ENCODE measurements at places on chromosomes 13 and 19.
A peak's percentile ranks its signal among the peaks of the same experiment; 100 is the strongest.

DNA sequence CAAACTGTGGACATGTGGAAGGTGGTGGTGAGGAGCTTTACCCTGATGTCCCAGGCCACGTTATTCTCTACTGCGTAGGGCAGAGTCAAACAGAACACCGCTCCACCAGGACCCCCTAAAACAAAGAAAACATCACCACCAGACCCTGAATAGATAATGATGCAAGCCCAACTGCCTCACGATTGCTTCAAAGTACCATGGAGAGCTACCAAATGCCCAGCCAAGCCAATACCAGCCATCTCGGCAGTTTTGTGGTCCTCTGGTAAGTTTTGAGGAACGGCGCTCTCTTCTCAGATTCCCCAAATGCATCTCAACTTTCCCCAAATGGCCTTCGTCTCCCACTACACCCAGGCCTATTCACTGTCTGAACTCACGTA is 5.6 kb downstream of the RANBP3 start:
- DNase-seq: no peak

- DNase-seq: no peak
Measured at GRCh38 chr13:97386801-97387484, 47.0 kb upstream of the RAP2A start.

DNA sequence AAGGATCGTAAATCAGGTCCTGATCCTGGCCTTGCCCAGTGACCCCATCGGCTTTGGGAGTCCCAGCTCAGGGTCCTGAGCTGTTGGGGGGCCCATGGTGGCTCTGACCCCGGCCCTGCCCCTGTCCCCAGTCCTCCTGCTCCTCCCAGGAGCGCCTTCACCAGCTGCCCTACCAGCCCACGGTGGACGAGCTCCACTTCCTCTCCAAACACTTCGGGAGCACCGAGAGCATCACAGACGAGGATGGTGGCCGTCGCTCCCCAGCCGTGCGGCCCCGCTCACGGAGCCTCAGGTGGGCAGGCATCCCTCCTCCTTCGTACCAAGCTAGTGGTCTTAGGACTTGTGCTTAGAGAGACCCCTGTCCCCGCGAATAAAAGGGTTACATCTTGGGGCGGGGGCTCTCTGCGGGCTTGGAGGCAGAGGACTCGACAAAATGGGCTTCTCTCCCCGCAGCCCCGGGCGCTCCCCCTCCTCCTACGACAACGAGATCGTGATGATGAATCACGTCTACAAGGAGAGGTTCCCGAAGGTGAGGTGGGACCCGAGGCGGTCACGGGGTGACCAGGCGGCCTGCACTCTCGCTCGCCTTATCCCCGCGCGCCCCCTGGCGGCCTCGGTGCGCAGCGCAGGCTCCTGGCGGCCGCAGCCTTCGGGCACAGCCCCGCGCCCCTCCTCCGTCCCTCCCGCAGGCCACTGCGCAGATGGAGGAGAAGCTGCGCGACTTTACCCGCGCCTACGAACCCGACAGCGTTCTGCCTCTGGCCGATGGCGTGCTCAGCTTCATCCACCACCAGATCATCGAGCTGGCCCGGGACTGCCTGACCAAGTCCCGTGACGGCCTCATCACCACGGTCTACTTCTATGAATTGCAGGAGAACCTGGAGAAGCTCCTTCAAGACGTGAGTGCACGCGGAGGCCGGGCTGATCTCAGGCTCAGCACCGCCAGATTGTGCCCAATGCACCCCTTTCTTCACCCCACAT is 9.1 kb downstream of the MAST1 start:
- peak; percentile 93 for DNase-seq

- DNase-seq: no peak
Measured at GRCh38 chr19:5923356-5923755, 9.3 kb downstream of the CAPS start.

- DNase-seq: no peak
Measured at GRCh38 chr13:98214008-98214643, 37.1 kb upstream of the RNF113B start.

DNA sequence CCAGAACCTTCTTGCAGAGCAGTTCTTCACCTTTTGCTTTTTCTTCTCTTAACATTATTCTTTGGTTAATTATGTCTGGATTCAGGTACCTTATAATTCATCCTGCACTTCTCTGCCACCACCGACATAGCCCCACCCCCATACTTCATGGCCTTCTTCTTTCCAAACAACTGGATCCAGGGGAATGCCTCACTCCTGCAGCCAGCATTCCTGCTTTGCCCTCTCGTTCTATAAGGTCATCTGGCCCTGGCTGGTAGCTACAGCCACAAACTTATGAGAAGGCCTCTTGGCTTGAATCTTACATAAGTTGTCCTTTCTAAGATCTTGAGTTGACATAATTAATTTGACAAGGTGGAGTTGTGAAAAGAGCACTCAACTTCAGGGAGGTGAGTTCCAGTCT is 84.1 kb upstream of the FRY start:
- no peak for DNase-seq

DNA sequence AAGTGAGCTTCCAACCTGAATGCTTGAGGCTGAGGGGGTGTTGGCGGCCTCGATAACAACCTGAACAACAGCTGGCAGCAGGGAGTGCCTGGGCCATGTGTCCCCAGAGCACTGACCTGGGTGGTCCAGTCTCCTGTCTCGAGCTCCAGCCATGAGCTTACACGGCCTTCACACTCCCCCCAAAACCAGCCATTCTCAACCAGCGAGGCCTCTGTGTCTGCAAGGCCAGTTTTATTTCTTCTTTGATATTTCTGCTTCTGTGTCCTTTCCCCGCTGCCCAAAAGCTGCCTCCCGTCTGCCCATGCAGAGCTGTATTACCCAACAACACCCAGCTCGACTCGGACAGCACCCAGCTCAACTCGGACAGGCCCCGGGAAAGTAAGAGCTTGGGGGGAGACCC is 32.5 kb upstream of the TFDP1 start:
- DNase-seq: no peak

- DNase-seq: no peak
Measured at GRCh38 chr13:86862137-86862536, 809.0 kb upstream of the SLITRK5 start.

DNA sequence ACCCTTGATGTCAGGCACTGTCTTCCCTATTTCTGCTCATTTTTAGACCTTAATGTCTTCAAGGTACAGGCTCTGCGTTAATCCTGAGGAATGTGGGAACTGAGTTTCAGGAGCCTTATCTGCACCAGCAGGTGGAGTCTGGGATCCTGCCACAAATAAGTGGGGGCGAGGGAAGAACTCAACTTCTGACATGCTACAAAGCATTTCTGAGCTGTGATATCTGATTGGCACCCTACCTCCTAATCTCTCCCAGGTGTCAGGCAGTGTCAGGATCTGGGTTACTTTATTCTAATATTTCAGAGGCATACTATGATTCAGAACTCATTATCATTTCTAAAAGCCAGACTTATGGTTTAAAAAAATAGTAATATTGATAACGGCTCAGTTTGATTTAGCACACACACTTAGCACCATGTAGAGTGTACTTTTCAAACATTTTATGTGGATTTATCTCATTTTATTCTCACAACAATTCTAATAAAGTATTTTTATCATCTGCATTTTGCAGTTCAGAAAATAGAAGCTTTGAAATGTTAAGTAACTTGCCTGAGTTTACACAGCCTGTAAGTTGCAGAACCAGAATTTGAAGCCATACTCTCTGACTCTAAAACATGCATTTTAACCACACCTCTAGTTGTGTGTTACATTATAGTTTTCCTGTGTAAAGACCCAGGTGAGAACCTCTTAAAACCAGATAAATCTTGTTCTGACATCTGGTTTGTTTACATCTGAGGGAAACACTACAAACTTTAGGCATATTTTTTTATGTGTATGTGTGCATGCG is 358.6 kb downstream of the TDRD3 start:
- no peak for DNase-seq

DNA sequence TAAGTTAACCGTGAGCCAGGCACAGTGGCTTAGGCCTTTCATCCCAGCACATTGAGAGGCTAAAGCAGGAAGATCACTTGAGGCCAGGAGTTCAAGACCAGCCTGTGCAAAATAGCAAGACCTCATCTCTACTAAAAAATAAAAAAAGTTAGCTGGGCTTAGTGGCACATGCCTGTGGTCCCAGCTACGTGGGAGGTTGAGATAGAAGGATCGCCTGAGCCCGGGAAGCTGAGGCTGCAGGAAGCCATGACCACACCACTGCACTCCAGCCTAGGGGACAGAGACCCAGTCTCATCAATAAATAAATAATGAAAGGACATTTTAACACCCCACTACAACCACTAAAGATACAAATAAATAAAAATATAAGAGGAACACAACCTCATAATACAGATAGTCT is 21.6 kb downstream of the LSM14A start:
- DNase-seq: no peak

DNA sequence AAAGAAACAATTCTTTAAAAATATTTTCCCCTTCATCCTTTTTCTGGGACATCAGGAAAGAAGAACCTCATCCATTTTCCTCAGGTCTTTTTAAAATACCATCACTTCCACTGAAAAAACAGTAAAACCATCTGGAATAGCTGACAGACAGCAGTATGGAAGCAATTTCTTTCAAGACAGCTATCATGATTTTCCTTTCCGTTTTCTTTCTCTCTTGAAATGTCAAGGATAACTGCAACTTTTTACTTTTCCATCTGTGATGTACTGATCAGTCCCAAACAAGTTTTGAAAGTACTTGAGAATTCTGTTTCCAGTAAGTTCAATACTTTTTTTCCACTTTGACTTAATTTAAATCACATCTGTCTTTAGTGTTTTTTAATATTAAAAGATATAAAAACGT is 211.2 kb downstream of the LHFPL6 start:
- DNase-seq: no peak

GRCh38 chr19:56113074-56113632 is 7.9 kb downstream of the ZNF787 start:
- no peak for DNase-seq

DNA sequence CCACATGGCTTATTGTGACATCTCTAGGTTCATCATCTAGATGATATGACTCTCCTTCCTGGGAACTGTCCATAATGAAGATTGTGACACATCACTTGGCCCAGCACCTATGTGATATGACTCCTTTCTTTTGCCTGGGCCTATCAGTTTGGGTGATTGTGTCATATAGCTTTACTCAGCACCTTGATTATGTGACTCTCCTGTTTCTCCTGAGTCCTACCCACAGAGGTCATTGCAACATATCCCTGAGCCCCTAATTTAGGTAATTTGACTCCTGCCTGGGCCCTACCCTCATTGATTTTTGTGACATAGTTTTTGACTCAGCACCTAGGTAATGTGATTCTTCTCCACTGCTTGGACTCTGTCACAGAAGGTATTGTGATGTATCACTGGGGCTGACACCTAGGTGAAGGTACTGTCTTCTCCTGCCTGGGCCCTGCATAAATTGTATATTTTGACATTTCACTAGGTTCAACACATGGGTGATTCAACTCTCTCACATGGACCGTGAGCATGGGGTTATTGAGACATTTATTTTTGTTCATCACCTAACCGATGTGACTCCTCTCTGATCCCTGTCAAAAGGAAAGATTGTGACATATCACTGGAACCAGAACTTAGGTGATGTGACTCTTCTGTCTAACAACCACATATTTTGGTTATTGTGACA is 26.2 kb upstream of the ZNF254 start:
- DNase-seq: no peak

DNA sequence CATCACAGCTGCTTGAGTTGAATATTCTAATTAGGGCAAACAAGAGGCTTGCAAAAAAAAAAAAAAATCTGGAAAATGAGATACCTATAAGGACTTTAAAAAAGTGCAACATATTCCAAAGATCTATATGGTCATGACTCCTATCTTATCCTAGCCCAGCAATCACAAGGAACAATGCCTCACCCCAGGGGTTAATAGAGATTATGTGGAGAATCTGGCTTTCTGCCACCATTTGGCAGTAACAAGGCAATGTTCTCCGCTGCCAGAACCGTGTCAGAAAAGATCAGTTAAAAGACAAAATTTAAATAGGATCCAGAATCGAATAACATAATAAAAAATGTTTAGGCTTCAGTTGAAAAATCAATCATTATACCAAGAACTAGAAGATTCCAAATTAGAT is 1643.2 kb upstream of the PRR20A start:
- DNase-seq: no peak

GRCh38 chr13:42626176-42626860 is 52.4 kb downstream of the TNFSF11 start:
- DNase-seq: no peak

GRCh38 chr13:78562237-78562889 is 41.0 kb downstream of the POU4F1 start:
- no peak for DNase-seq

DNA sequence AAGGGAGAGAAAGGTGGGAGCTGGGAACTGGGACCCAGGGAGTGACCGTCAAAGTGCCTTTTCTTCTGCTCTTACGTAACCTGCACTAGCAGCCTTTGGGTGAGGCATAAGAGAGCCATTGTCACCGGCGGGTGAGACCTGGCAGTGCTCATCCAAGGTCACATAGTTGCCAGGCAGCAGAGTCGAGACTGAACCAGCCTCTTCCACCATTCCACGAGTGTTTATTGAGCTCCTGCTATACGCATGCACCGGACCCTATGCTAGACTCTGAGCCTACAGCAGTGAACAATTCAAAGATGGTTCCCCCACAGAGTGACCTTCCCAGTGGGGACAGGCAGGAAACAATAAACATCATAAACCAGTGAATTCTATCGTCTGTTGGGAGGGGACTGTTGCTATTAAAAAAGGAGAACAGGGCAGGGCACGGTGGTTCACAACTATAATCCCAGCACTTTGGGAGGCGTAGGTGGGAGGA is 18.6 kb upstream of the STRN4 start:
- DNase-seq: no peak

DNA sequence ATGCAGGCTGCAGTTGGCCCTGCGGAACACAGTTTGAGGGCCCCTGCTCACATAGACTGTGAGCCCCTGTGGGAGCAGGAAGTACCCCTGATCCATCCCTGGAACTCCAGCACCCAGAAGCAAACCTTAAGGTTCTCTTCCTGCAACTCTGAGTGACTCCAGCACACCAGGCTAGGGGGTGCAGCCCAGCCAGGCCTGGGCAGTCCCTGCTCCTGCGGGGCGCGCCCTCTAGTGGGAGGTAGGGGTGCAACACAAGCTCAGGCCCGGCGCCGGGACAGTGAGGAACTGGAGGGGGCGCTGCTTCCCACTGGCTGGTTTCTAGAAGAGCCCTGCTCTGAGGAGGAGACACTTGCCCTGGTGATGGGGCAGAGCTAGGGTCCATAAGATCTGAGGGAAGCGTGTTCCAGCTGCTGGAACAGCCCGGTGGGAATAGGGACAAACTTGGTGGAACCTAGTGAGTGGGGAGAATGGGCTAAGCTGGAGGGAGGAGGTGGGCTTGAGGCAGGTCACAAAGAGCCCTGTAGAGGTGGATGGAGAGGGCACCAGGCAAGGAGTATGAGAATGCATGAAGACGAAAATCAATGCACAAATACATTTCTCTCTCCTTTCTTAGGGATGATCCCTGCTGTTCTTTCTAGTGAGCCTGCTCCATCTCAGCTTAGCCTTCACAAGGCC is 5.0 kb downstream of the ZSCAN5A start:
- peak; percentile 44 for DNase-seq

DNA sequence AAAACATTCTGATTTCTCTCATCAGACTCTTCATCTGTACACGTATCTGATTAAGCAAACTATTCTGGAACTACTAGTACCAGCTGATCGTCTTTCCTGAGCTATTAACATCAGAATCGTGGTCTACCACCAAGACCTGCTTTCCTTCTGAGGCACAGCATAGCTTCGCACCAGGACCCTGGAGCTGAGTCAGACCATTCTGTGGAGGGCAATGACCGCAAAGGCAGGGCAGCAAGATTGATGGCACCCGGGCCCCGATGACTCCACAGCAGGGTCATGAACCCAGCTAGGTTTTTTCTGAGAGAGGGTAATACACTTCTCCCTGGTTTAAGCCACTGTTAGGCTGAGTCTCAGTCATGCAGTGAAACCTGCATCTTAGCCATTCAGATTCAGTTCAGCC is 158.7 kb upstream of the GPR12 start:
- no peak for DNase-seq

GRCh38 chr13:30148171-30148754 is 159.1 kb downstream of the KATNAL1 start:
- DNase-seq: no peak

Measured in GM12892 (cell line).